ENCODE measurements at places on chromosomes 3 and 15.

- DNase-seq = no peak
Observed at GRCh38 chr3:31106912-31107311, 212.5 kb upstream of the GADL1 start.

- DNase-seq = no peak
Observed at GRCh38 chr15:54836052-54836795, 360.5 kb downstream of the RSL24D1 start.

GRCh38 chr15:70272565-70273355 lies 175.0 kb upstream of the TLE3 start:
- DNase-seq = no peak

- no peak for DNase-seq
Observed at GRCh38 chr15:92807971-92808571, 92.1 kb upstream of the CHD2 start.

DNA sequence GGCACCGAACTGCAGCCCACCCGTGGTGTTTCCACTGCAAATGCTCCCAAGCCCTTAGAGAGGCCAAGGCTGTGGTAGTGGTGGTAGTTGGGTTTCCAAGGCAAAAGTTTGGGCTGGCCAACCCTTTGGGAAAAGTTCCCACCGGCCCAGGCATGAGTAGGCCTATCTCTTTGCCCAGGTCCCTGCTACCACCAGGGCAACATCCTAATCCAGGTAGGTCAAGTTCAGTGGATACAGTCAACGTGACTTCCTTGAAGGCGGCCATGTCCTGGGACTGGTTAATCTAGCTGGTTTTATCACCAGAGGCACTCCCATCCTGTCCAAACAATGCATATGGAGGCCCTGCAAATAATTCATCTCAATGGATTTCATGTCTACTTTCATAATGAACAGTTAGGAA lies 1.6 kb upstream of the ONECUT1 start:
- no peak for DNase-seq

DNA sequence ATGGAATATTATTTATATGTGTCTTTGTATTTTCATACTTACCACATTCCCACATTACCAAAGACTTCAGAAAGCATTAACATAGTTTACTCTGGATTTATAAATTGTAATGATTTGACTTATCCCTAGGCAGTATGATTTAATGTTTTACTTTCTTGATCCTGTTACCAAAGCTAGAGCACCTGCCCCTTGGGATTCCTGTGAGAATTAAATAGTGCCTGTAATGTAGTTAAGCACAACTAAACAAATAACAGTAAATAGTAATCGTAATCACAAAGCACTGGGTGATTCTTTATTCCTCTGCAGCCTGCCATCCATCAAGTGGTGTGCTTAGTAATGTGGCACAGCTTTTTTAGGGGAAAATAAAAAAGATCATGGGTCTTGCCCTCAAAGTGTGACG lies 39.1 kb downstream of the ATP2C1 start:
- DNase-seq = no peak

- DNase-seq = no peak
Observed at GRCh38 chr3:129592381-129593131, 13.9 kb downstream of the PLXND1 start.

DNA sequence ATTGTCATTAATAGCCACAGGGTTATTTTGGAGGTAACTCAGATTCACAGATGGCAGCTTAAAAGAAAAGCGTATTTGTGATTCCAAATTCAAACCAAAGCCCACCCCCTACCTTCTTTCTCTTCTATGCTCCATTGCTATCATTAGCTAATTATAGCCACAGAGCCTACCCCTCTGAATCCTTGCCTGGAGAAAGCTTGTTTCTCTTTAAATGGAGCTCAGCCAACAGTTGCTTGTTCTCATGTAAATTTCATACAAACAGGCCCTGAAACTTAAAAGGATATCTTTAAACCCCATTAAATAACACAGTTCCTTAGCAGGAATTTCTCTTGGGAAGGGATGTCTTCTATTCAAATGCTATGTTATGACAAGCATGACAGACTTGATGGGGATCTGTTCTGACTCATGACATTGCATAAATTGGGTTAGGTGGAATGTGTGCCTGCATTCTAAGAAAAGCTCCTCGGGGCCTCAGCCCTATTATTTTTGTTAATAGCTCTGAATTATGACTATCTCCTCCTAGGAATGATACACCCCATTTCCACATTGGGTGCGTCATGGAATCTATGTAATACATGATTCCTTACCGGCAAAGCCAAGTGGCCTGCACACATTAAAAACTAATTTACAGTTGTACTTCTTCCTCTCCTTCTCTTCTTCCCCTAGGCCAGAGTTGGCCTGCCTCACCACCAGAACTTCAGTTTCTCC lies 265.8 kb downstream of the TAFA4 start:
- DNase-seq = no peak

DNA sequence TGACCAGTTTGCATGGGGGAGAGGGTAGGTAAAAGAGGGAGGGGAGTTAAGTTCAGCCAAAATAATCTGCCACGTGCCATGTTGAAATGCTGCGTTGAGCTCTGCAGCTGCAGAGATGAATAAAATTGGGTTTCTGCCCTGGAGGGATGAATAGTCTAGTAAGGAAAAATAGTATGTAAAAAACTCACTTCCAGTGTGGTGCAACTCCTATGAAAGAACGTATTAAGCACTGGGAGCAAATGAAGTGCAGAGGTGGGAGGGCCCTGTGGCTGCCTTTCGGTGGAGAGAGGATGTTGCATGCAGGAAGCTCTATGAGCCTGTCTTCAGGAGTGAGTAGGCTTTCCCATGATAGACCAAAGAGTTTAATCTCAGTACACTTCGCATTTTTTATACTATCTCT lies 8.6 kb downstream of the CEP63 start:
- no peak for DNase-seq

DNA sequence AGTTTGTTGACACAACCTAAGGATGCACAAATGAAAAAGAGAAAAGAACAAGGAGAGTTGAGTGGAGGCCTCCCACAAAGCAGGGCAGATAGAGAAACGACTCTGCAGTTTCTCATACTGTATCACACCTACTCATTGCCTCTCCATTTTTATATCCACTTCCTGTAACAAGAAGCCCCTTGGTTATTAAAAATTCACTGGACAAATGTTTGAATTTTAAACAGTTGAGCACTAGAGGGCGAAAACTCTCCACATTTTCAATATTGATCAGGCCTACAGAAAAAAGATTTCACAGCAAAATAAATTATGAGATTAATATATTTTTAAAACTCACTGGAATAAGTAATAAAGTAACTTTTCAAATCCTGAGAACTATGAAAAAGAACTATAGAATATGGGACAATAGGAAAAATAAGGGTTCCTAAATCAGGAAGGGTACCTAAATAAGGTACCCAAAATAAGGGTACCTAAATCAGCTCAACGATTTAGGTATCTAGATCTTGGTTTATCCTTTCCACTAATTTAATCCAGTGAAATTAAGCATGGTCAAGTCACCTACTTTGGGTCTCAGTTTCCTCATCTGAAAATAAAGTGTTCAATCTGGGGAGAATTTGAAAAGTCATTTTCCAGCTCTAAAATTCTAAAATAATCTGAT lies 47.0 kb upstream of the PPIB start:
- no peak for DNase-seq

DNA sequence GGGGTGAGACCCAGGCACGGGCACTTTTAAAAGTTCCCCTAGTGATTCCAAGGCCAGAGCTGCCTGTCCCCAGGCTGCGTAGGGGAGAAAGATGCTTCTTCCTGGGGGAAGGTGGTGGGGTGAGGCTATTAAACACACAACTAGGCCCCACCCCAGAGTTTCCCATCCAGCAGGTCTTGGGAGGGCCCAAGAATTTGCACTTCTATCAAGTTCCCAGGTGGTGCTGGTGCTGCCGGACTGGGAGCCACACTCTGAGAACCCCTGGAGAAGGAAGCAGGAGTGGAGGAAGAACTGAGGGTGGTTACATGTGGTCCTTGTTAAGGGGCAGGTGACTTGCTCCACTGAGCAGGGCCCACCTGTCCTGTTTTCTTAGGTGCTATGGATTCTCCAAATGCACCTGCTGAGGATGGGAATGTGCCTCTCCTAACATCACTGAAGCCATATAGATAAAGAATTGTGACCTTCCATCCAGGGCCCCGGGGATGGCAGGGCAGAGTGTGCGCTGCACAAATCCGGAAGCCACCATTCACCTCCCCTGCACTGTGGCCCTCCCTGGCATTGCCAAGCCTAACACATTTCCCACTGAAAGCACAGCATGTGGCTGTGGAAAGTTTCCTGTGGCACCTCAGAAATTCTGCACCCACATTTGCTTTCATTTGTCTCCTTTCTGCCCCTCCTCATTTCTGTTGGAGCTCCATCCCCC lies 111.5 kb upstream of the MEF2A start:
- DNase-seq = no peak

GRCh38 chr3:74561881-74562280 lies 52.6 kb downstream of the CNTN3 start:
- no peak for DNase-seq

GRCh38 chr3:41320953-41321641 lies 121.8 kb downstream of the CTNNB1 start:
- DNase-seq = no peak

DNA sequence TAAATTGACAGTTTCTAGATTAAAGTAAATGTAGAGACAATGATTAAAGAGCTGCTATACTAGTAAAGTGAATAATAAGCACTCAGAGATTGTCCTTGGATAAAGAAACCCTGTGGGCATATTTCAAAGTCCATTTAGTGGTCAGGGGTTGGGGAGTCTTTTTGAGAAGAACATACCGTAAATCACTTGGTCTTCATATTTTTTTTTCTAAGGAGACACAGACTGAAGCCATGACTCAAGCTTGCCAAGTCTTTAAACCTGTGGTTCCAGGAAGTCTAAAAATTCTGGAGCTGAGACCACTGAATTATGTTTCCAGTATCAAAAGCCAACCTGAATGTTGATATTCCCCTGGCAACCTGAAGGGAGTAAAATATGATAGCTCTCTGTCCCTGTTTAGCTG lies 171.0 kb downstream of the TPRG1 start:
- DNase-seq = no peak

DNA sequence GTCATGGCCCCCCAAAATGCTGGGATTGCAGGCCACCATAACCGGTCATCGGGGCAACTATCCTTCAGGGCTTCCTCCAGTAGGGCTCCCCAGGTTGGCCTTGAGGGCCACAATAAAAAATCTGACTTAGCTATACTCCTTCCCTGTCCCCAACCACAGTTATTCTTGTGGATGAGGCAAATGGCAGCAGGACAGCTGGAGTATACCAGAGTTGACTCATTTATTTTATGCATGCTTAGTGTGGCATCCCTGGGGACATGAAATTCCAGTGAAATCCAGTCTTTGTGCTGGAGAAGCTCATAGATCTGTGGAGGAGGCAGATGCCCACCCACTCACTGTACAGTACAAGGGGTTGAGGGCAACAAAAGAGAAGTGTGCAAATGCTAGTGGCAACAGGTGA lies 109.5 kb downstream of the RORA start:
- DNase-seq = no peak

GRCh38 chr3:81728766-81729544 lies 32.5 kb downstream of the GBE1 start:
- DNase-seq = no peak

GRCh38 chr15:85760049-85760448 lies 34.7 kb downstream of the KLHL25 start:
- no peak for DNase-seq

- peak; percentile 38 for DNase-seq
Observed at GRCh38 chr15:55846116-55846707, 103.3 kb upstream of the PRTG start.

DNA sequence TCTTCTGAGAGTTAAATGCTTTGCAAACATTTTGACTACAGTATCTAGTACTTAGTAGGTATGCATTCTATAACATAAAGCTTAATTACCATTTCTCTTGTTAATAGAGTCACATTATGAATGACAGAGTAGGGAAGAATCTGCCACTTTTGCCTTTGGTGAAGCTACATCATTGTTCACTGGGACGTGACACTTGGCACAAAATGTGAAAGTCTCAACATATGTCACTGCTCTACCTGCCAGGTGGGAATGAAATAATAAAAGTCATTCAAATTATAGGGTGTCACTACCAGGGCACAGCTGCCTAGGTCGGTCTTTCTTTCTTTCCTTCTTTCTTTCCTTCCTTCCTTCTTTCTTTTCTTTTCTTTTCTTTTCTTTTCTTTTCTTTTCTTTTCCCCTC lies 17.6 kb downstream of the GPR87 start:
- no peak for DNase-seq

DNA sequence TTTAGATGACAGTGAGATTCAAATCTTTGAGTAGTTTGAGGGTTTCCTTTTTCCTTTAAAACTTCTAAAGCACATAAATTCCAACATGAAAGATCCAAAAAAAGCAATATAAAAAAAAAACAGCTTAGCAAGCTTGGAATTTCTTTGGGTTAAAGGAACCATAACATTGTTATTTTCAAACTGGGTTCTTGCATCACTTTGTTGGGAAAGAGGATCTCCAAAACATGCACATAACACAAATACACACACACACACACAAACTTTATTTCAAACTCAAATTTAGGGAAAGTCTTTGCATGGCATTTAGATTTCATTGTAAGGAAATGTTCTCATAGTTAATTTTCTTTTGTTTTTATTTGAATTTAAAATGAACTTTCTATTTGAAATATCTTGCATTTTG lies 79.2 kb upstream of the COL8A1 start:
- no peak for DNase-seq

GRCh38 chr15:65058394-65059368 lies 9.1 kb downstream of the RASL12 start:
- DNase-seq = no peak

- no peak for DNase-seq
Observed at GRCh38 chr15:85541744-85542143, 161.3 kb downstream of the AKAP13 start.

DNA sequence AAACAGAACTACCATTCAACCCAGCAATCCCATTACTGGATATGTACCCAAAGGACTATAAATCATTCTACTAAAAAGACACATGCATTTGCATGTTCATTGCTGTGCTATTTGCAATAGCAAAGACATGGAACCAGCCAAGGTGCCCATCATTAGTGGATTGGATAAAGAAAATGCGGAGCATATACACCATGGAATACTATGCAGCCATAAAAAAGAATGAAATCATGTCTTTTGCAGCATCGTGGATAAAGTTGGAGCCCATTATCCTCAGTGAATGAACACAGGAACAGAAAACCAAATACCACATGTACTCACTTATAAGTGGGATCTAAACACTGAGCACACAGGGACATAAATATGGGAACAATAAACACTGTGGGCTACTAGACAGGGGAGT lies 43.1 kb upstream of the TIMP4 start:
- no peak for DNase-seq

DNA sequence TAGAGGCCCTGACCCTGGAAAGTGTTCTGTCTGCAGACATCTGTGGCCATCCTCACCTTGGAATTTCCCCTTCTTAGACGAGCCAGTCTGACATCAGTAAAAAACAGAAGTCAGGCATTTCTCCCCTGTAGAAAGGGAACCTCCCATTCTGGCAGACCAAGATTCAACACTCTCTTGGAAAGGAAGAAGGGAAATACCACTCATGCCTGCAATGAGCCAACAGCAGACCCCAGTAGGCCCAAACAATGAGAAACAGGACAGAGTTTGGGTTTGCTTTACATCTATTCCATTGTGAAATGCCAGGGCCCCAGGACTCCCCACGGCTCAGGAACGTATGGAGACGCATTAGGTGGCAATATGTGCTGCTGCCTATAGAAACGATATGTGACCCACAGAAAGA lies 264.0 kb upstream of the NSMCE3 start:
- no peak for DNase-seq

Data from activated T-cell treated with anti-CD3 and anti-CD28 coated beads for 4 hours (primary cell).